ENCODE measurements at places on chromosomes 7 and 10.

GRCh38 chr10:86755454-86755739 lies 1.0 kb upstream of the BMPR1A start:
- DNase-seq: no peak

- no peak for DNase-seq
Measured at GRCh38 chr10:126153711-126154628, 234.3 kb downstream of the ADAM12 start.

DNA sequence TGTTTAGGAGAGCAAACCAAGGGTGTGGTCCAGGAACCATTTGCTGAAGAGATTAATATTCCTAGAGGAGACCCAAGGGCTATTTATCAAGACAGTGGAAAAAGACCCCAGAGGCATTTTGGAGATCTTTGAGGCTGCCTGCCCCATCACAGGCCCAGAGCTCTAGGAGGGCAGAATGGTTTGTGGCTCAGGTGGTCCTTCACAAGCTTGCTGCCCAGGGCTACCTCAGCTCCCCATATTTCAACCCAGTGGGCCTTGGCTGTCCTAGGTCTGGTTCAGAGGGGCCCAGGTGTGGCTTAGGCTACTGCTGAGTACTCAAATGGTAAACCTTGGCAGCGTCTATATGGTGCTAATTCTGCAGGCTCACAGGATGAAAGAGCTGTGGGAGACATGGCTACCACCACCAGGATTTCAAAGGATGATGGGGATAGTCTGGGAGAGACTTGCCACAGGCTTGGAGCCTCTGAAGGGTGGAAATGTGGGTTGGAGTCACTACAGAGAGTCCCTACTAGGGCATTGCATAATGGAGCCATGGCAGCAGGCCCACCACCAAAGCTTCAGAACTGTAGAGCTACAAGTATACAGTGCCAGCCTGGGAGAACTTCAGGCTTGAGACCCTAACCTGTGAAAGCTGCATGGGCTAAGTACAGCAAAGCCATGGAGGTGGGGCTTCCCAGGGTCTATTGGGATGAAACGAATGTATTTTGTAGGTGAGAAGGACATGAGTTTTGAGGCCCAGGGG lies 24.3 kb downstream of the PTEN start:
- no peak for DNase-seq

DNA sequence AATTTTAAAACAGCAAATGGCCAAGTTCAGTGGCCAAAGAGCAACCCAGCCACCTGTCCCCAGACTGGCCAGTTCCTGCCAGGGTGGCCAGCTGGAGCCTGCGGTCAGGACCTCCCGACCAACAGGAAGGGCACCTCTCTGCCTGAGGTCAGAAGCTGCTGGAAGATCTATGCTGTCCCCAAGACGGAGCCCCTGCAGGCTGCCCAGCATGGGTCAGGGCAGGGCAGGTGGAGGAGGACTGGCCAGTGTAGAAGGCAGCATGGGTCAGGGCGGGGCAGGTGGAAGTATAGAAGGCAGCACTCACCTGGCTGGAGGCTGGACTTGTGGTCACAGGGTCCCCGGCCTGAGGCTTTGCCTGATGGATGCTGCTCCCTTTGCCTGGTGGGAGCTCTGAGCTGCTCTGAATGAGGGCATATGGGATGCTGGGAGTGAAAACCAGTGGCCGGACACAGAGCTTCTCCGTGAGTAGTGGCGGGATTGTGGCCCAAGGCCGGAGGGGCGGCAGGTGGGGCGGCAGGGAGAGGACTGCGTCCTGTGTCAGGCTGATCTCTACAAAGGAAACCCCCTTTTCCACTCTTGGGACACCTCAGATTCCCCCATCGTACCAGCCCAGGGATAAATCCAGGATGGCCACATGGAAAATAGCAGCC lies 229.2 kb downstream of the TCERG1L start:
- no peak for DNase-seq

- DNase-seq: no peak
Measured at GRCh38 chr10:90968328-90969081, 47.6 kb upstream of the ANKRD1 start.

All from HEK293T (cell line).